GDM1 (cell line): ENCODE measurements at places on chromosomes 13 and 19.

DNA sequence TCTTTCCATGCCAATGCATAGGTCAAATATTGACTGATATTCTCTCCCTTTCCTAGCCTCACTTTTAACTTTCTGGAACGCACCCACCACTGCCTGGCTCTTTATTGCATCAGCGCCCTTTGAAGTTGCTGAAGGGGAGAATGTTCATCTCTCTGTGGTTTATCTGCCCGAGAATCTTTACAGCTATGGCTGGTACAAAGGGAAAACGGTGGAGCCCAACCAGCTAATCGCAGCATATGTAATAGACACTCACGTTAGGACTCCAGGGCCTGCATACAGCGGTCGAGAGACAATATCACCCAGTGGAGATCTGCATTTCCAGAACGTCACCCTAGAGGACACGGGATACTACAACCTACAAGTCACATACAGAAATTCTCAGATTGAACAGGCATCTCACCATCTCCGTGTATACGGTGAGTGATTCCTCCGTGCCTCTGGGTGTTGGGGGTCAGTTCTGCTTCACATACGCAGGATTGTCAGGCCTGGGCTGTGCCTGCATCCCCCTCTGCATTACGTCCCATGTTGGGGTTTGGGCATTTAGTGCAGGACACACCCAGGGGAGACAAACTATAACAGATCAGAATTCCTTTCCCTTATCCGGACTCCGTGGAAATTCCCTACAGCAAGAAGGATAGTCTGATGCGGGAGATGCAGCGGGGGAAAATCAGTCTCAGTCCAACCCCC, 1.3 kb downstream of the CEACAM21 start:
- DNase-seq: no peak

- no peak for DNase-seq
These were observed 37.3 kb downstream of the DNAJC3 start for GRCh38 chr13:95714142-95714832.

DNA sequence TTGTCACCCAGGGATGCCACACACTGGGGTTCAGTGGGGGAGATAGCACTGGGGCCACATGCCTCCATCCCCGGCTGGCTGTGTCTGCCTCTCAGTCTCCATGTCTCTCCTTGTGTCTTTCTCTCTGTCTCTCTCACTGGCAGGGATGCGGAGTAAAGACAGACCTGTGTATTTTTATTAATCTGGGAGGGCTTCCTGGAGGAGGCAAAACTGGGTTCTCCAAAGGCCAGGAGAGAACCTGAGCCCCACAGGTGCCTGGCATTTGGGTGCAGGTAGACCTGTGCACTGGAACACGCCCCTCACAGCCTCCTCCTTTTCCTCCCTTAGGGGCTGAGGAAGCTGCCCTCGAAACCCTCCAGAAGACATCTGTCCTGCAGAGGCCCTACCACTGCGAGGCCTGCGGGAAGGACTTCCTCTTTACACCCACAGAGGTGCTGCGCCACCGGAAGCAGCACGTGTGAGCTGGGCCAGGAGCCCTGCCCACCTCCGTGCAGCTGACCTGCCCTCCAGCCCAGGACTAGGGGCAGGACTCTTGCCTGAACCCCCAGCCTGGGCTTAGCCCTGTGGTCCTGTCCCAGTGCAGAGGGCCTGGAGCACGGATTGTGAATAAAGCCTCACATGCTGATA, 32.7 kb downstream of the DHX34 start:
- peak; percentile 15 for DNase-seq

GRCh38 chr19:497491-497868, 1.2 kb downstream of the MADCAM1 start:
- DNase-seq: no peak

DNA sequence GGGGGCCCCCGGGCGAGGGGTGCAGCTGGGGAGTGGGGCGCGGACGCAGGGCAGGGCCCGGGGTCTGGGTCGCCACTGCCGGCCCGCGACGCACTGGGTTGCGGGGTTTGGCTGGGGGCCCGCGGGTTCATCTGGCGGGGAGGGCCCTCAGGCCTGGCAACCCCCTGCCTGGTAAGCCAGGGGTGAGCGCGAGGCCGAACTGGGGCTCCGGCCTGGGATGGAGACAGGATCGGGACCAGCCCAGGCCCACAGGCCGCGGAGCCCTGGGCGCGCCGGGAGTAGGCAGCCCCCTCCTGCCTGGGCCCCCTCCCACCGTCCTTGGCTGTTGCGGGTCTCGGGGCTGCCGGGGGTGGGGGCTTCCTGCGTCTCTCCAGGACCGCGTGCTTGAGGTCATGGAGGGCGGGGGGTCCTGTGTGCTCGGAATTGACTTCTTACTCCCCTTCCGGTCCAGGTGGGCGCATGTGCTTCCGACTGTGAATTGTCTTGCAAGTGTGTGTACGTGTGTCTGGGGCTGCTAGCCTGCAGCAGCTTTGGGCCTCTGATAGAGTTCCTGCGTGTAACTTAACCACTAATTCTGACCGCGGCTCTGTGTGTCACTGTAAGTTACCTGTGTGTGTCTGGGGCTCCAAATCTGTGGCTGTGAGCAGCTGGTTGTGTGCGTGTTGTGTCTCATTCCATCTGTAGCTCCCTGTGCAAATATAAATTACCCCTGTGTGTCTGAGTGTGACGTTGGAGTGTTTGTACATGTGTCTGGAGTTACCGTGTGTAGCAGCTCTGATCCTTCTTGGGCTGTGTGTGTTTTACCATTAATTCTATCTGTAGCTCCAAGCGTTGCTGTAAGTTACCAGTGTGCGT, 751 bp downstream of the GRAMD1A start:
- DNase-seq: no peak

GRCh38 chr13:99285432-99286182, 21.6 kb downstream of the GPR183 start:
- no peak for DNase-seq
